ENCODE measurements at places on chromosomes 4 and X. TPM values are rescaled to one million over a fixed set of nuclear protein-coding genes. Genes with fewer than 3 reads are reported as not detected.

DNA sequence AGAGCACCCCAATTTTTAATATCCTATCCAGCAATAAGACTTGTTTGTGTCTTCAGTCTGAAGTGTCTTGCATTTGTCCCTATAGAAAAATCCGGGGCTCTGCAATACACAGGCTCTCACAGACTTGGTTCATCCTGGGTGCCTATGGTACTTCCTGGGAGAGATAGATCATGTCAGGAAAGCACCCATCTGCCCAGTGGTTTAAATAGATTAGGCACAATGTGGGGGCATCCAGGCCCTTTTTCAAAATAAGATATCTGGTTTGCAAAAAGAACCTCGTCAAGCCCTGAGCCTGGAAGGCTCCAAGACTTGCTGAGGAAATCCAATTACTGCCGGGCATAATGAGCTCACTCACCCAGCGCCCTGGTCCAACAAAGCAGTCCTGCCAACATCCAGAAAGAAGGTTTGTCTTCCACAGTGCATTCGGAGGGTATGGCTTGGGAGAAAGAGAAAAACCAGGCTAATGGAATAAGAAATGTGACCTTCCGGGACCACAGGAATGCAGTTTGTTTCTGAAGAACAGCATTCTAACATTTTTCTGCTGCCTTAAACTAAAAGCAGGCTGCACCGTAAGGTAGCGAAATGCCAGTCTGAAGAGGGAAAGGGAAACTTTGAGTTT, 11.6 kb downstream of the JAKMIP1 start:
- peak; percentile 57 for DNase-seq

DNA sequence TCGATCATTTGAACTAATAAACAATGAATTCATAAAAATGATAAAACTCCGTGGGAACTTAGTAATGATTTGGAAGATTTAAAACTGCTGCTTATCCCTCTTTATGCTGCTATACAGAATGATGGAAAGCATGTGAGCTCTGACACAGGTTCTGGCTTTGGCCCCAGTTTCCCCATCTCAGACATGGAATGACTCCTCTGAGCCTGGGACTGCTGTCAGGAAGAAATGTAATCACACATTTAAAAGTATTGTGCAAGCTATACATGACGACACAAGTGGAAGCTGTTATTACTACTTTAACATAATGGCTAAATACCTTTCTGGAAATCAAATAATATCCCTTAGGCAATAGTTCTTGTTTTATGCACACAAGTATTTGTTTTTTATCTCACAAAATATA, 161.7 kb downstream of the DCHS2 start:
- DNase-seq = peak; percentile 73

DNA sequence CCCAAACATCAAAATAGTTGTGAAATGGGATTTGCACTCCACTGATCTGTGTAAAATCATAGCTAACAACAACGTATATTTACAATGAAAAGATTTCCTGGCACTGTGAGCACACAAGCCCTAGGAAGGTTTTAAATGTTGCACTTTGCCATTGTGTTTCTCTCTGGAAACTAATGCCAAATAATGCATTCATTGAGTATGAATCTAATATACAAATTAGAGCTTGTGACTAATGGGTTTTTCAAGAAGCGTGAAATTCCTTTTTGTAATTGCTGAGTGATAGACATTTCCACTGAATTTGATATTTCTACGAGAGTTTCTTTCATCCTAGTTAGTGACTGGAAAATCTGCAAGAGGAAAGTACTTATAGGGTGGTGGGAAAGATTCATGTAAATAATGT, 135.9 kb downstream of the COL25A1 start:
- DNase-seq = no peak

GRCh38 chrX:48989483-48989882, 12.6 kb downstream of the GRIPAP1 start:
- no peak for DNase-seq

Gene OCIAD1
- total RNA-seq = 59.4 TPM

Gene PTCHD1
- 6.2 TPM for total RNA-seq

Gene KIAA1210
- total RNA-seq = 44.3 TPM

Measured in stomach (tissue), 19 donors.